Caki2 (cell line): ENCODE measurements at places on chromosomes 13 and 19. TPM values are rescaled to one million over a fixed set of nuclear protein-coding genes. Genes with fewer than 3 reads are reported as not detected.

- peak; percentile 84 for DNase-seq
Measured at GRCh38 chr19:8526345-8527091, 12.6 kb upstream of the ZNF414 start.

The CCDC194 gene
- not detected in 2 replicates for total RNA-seq

The SULT2A1 gene
- total RNA-seq: not detected in 2 replicates

DNA sequence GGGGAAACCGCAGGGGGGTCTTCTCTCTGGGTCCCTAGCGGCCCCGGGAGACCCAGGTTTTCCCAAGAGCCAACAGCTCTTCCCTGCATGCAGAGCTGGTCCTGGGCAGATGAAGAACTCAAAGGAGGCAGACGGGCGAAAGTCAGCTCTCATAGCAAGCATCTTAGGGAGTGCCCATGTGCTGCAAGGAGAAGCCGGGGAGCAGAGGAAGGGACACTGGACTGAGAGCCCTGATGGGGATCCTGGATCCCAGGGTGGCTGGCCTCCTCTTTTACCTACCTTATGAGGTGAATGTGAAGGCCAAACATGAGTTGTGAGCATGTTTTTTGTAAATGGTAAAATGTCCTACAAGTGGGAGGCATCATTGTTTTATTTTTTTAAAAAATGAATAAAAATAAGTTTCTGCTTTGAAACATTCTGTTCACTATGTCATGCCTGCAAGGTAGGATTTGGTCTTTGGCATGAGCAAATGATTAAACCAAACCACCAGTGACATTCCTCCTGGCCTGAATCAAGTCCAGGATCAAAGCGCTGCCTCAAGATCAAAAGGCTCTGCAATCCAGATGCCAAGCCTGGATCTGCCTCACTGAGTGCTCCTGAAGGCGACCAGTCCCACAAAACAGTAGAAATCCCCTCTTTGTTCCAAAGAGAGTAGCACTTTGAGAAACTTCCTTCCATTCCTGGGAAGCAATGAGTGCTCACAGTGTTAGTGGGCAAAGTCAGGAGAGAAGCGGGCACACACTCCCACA is 92.2 kb upstream of the SERP2 start:
- peak; percentile 72 for DNase-seq

- no peak for DNase-seq
Measured at GRCh38 chr13:113022745-113023574, 53.9 kb downstream of the MCF2L start.

DNA sequence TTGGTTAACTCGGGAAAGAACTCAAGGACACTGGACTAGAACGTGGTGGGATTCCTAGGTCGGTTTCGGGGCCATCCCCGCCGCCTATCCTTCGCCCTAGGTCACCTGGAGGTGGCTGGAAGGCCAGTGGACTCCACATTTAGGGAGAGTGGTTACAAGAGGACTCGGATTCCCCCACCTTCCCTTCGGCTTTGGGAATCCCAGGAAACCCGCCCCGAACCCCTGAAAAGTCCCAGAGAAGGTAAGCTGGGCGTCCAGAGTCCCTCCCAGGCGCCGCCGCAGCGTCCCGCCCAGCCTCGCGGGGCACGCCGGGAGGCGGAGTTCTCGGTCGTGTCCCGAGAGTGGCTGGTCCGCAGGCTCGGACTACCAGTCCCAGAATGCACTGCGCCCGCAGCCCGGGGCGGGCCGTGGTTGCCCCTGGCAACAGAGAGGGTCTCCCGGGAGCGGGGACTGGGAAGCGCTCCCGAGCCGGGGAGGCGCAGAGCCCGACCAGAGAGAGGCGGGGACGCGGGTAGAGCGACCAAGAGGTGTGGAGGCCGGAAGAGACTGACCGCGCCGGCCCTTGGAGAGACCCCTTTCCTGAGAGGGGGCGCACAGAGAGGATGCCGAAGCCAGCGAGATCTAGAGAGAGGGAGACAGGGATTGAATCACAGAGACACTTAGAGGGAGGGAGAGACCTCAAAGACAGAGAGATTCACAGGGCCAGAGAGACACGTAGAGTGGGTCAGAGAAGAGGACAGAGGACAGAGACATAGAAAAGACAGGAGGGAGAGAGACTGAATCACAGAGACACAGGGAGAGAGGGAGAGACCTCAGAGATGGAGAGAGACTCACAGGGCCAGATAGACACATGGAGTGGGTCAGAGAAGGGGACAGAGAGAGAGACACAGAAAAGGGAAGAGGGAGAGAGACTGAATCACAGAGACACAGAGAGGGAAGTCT is 2.6 kb upstream of the PRKCG start:
- DNase-seq: peak; percentile 86
